ENCODE measurements at places on chromosomes 12 and 14.
A peak's percentile ranks its signal among the peaks of the same experiment; 100 is the strongest.

DNA sequence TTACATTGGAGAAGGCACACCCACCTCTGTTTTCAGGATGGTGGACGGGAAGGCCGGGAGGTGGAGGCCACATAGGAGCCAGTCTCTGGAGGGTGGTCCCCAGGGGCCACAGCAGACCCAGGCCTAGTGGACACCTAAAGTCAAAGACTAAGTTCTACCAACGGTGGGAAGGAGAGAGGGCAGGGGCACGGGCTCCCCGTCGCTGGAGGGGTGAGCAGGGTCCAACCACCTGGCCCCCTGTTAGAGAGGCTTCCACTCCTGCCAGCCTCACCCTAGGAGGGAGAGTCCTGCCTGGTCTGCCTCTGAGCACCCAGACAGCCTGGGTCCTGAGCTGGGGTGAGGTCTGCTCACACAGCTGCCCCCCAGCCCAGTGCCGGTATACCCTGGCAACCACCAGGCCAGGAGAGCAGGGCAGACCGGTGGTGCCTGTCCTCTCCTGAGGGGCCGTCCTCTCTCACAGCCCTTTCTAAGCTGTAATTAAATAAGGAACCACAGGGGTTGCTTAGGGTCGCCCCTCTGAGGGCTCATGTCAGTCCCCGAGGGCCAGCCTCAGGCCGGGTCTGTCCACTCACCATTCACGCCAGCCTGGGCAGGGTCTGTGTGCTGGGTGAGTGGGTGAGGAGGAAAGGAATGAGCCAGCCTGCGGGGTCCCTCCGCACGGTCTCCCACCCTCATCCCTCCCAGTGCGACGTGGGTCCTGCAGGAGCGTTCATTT lies 2.3 kb downstream of the INF2 start:
- DNase-seq = no peak

- DNase-seq = no peak
These were observed 246.1 kb upstream of the CRY1 start for GRCh38 chr12:107339487-107339886.

- DNase-seq = peak; percentile 17
These were observed 243.7 kb upstream of the RGS6 start for GRCh38 chr14:71688576-71688975.

DNA sequence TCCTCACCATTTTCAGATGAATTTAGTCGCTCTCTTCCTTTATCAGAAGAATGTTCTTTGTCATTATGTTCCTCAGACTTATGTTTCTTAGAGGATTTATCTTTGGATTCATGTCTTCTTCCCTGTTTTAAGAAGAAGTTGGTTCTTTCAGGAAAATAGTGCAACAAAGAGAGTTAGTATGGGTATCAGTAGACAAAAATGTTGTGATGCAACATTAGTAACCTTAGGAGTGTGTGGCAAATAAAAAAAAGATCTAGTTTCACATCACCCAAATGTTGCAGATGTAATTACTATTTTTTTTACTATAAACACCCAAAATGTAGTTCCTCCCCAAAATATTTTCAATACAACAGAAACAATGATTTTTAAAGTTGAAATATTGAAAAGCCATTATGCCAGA lies 7.8 kb downstream of the RSRC2 start:
- no peak for DNase-seq

GRCh38 chr14:81523616-81524015 lies 10.0 kb downstream of the SEL1L start:
- DNase-seq = no peak

DNA sequence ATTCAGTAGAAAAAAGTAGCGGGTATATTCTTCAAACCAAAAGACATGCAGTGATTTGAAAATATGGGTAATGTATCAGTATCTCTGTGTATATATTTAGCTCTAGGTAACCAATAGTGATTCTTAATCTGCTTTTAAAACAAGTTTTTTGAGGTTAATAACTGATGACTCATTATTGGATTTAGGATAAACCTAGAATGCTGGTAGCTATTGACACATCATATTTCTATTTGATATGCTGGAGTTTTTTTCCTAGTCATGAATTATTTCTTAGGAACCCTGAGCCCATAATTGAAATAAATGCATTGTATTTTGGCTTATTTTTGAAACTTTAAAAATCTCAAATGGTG lies 15.5 kb downstream of the ARF6 start:
- DNase-seq = no peak

GRCh38 chr12:77687321-77687720 lies 143.4 kb upstream of the NAV3 start:
- no peak for DNase-seq

DNA sequence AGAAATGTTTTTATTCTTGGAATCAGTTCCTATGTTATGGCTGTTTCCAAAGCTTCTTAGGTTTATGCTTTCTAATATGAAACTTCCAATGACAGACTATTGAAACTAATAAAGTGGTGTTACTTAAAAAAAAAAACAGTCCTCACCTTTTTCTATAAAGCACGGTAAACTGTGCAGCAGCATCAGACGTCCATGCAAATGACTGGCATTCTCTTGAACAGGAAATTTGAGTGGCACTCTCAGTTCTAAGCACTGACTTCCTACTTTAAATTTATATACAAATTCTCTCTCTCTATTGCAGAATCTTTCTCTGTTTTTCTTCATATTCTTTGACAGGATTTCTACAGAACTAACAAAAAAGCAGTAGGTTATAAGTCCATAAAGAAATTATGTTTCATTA lies 2.8 kb upstream of the RAD51AP1 start:
- no peak for DNase-seq

DNA sequence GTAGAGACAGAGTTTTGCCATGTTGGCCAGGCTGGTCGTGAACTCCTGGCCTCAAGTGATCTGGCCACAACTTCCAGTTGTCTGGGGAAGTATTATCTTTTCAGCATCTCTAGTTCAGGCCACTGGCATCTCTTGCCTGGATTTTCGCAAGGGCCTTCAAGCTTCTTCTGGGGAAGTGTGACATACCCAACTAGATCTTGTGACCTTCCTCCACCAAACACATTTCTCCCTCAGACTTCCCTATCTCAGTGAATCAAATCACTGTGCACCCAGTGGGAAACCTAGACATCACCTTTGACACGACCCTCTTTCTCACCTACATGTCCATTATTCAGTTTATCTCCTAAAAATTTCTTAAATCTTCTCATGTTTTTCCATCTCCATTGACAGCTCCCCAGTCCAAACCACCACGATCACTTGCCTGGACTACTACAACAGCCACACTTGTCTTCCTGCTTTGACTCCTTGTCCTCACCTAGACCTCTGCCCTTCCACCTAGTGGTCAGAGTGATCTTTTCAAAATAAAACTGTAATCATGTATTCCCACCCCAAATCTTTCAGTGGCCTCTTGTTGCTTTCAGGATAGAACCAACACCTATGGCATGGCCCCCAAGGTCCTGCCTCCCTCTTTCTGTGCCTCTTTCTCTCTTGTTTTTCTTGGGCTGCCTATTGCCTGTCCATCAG lies 3.3 kb downstream of the EEF1AKMT3 start:
- DNase-seq = peak; percentile 18

DNA sequence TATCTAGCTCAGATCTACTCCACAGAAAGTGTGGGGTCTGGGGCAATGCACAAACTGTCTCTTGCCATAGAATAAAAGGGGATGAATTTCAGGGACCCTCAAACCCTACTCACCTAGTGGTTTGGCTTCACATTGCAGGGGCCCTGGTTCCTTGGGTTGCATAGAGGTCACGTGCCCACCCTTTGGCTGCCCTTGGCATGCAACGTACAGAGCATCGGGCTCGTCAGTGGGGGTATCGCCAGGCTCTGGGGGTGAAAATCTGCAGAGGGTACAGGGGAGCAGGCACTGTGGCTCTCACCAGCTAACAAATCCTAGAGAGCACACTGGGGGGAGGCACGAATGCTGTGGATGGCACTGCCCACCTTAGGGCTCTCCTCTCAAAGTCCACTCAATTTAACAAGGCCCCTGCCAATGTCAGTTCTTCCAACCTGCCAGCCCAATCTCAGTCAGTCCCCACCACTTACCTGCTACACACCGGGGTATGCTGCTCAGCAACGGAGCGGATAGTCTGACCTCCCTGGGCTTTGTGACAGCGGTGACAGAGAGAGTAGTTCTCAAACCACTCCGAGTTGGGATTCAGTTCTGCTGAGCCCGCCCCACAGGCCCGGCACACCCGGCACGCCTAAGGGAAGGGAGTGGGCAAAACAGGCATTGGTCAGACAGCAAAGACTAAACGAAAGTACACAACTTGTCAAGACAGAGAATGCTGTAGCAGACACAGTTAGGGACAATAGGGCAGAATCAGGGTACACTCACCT lies 8.0 kb downstream of the KMT2D start:
- DNase-seq = no peak

GRCh38 chr12:68374307-68374982 lies 42.3 kb upstream of the MDM1 start:
- no peak for DNase-seq

DNA sequence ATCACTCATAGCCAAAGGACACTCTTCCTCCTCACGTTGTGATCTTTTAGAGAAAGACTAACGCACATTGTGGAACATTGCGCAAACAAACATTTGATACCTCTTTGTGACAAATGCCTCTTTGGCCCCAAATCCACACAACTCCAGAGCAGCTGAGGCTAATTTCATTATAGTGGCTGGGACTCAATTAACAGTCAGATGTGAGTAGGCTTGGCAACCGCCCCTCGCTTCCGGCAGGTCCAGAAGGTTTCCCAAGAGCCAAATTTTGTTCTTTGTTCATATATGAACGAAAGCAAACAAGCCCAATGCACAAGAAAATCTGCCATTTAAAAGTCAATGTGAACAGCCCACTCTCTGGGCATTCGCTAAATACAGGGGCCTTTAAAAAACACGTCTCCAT lies 273.9 kb downstream of the GLT1D1 start:
- no peak for DNase-seq

Data from iPS-NIHi11 (cell line).